ENCODE measurements at places on chromosomes 5 and 9. TPM values are rescaled to one million over a fixed set of nuclear protein-coding genes. Genes with fewer than 3 reads are reported as not detected.

DNA sequence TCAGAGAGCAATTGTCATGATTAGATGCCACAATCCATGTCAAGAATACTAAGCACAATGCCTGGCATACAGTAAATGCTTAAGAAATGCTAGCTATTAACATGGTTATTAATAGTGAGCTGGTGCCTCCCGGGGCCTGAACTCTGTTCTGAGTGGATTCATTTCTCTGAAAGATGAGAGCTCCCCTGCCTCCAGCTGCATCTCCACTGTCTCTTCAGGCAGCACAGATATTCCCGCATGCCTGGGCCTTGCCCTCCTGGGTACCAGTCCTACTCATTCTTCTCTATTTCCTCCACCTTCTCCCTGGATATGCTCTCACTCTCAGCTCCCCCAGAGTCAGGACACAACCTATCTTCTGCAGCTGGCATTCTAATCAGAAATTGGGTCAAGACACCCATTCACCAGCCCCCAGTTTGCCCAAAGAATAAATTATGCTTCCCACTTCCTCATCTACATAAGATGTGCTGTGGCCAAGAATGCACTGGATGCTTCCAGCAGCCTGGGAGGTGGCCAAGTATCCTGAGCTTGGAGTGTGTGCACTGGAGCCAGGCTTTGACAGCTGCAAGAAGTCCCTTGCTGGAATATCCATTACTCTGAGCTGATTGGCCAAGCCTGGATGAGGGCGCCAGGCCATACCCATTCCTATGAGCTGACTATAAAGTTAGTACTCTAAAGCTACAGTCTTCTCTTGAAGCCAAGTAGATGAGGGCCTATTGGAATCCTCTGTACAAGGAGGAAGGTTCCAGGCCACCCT lies 669.0 kb downstream of the ACTL7B start:
- no peak for DNase-seq

DNA sequence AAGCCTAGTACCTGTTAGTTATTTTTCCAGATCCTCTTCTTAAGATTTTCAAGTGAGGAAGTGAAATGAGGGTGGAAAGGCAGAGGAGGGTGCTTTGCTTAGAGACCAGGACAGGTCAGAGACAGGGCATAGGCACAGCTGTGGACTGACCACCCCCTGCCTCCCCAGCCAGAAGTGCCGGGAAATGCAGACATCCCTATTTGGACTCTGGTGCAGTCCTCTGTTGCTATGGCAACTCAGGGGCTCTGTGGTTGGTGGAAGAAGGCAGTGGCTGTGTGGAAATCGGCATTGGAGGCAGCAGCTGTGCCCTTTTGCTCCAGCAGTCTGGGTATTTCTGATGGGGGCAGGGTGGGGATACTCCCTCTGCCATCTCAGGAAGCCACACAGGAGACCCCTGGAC lies 43.3 kb upstream of the NDFIP1 start:
- no peak for DNase-seq

- peak; percentile 97 for DNase-seq
These were observed 141.6 kb downstream of the GHR start for GRCh38 chr5:42564689-42565356.

GRCh38 chr5:100787648-100788047 lies 115.4 kb downstream of the ST8SIA4 start:
- no peak for DNase-seq

GRCh38 chr5:180491496-180491895 lies 2.7 kb upstream of the CNOT6 start:
- DNase-seq = no peak

GRCh38 chr9:100406962-100407361 lies 20.0 kb upstream of the MSANTD3 start:
- DNase-seq = no peak

- peak; percentile 48 for DNase-seq
These were observed 64.7 kb downstream of the GGTA1 start for GRCh38 chr9:121434969-121435368.

The SPTAN1 gene
- total RNA-seq = 277 TPM

The GPR151 gene
- total RNA-seq = not detected

The HAVCR2 gene
- total RNA-seq = 0.53 TPM

- peak; percentile 71 for DNase-seq
These were observed 31.7 kb downstream of the AP3S1 start for GRCh38 chr5:115873392-115873791.

DNA sequence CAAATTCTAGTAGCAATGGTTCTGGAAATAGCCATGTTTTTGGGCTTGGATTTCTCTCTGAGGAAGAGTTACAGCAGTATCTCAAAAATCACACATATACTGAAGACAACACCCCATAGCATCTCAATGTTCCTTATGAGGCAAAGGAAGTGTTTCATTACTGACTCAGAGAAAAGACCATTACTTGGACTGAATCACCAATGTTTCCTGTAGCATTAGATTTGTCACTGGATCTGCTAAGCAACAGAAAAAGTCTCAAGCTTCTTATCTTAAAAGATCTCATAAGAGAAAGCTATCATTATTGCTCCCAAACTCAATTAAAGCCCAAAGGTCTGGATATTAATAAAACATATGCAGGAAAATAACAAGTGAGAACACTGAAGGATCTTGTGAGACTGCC lies 272.4 kb downstream of the ADAMTS6 start:
- DNase-seq = peak; percentile 98

- DNase-seq = peak; percentile 82
These were observed 14.5 kb upstream of the LPAR1 start for GRCh38 chr9:111052791-111053190.

The PSMD5 gene
- 16.4 TPM for total RNA-seq

- no peak for DNase-seq
These were observed 395.5 kb upstream of the SLC30A5 start for GRCh38 chr5:68698025-68698940.

GRCh38 chr5:102700916-102701315 lies 54.2 kb upstream of the PAM start:
- no peak for DNase-seq

DNA sequence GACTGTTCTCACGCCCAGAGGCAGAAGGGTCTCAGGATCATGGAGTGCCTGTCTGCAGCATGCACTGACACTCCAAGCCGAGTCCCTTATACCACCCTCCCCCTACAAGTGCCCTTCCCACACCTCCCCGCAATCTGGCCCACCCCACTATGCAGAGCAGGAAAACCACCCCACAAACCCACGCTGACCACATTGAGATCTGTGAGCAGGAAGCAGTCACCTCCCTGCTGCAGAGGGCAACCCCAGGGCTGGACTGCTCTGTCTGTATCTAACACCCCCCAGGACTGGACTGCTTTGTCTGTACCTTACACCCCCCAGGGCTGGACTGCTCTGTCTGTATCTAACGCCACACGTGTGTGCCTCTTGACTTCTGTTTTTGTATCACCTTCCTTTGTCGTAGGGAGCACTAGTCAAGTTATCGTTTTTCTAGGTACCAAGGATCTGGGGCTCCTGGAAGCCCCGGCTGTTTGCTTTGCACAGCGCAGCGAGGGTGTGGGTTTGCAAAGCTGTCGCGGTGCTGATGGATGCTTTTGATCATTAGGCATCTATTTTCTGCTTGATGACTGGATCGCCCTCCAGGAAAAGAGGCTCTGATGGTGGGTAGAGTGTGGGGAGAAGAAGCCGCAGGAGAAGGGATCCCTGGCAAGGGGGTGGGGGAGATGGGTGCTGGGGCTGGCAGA lies 21.5 kb downstream of the OLFM1 start:
- no peak for DNase-seq

- DNase-seq = no peak
These were observed 238.6 kb downstream of the SLF1 start for GRCh38 chr5:94857111-94857510.

DNA sequence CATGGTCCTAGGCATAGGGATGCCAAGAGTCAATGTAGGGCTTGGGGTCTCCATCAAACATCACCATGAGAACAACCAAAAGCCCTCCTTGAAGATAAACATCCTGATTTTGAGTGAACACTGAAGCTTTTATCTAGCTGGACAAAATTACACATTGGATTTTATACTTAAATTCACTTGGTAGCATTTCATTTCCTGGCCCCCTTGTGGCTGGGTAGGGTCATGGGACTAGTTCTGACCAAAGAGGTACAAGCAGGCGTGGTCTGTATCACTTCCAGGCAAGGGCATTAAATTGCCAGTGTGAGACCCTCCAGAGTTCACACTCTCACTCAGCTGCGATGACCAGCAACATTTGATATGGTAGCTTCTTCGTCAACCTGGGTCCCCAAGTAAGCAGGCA lies 320.3 kb downstream of the ACTL7B start:
- no peak for DNase-seq

GRCh38 chr9:121997791-121998190 lies 95.3 kb downstream of the TTLL11 start:
- no peak for DNase-seq

DNA sequence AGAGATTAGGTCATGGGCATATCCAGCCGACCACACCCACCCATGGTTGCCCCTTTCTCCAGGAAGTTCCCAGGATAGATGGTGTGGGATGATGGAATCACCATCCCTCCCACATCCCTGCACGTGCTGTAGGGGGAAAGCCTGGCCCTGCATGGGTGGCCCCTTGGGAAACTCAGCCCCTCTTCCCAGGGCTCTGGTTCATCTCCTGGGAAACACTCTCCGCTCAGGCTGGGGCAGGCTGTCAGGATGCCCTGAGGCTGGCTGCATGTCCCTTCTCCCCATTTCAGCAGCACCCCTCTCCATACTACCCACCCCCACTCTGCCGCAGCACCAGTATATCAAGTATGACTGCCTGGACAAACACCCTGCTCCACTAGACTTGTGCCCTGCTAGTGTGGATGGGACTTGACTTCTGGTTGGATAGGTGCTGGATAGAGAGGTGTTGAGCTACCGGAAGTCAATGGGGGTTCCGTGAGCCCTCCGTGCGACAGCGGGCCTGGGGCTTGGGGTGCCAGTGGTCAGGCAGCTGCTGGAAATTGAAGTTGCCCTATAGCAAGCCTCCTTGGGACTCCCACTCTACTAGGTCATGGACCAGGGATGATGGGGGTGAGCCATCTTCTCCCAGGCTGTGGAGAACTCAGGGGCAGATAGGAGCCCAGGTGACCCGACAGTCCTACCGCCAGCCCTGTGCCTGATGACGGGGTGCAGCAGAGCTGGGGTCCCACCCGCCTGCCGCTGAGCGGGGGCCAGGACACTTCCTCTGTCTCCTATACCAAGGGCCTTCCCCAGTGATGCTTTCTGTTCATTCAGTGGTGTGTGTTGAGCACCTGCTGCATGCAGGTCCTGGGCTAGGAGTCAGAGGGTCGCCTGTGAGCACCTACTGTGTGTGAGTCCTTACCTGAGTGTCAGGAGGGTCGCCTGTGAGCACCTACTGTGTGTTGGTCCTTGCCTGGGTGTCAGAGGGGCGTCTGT lies 69.4 kb upstream of the COL5A1 start:
- DNase-seq = no peak

The PITX1 gene
- 87.7 TPM for total RNA-seq

DNA sequence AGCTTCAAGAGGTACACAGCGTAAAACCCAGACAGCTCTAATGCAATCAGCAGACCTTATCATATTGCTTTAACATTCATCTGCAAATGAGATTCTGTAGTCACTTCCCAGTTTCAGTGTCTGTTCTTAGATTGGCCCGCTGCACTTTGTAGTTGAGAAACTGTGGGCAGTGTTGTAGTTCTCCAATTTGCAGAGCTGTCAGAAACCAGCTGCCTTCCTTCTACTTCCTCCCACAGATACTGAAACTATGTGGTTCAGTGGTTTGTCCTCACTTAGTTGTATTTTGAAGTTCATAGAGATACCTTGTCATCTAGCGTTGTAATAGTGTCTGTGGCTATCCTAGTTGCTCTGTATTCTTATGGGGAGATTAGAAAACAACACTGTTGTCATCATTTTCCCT lies 39.6 kb upstream of the TRIM36 start:
- DNase-seq = no peak

The CLIC3 gene
- 2.1 TPM for total RNA-seq

GRCh38 chr5:6766604-6767093 lies 53.4 kb downstream of the TENT4A start:
- peak; percentile 89 for DNase-seq

- no peak for DNase-seq
These were observed 114.5 kb downstream of the RXRA start for GRCh38 chr9:134440636-134441226.

DNA sequence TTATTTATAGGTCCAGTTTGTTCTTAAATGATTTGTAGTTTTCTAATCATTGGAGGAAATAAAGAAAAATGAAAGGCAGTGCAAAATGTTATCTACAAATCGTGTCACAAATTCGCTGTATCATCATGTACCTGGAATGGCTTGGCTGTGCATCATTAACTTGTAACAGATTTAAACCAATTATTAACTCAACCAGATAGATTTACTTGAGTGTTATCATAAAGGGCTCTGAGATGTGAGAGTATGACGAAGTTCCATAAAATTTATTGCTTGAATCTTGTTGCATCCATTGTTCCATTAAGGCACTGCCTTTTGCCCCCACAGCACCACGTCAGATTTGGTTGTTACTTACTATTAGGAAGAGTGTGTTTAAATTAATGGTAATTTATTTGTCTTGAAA lies 23.5 kb downstream of the PCSK5 start:
- no peak for DNase-seq

GRCh38 chr5:20486826-20487225 lies 498.8 kb upstream of the CDH18 start:
- no peak for DNase-seq

- no peak for DNase-seq
These were observed 86.9 kb upstream of the TTC23L start for GRCh38 chr5:34751807-34752736.

The CMYA5 gene
- 0.77 TPM for total RNA-seq

The C5orf58 gene
- total RNA-seq = not detected

GRCh38 chr5:119070578-119070827 lies 384 bp upstream of the DMXL1 start:
- no peak for DNase-seq

GRCh38 chr5:1779021-1779680 lies 20.5 kb downstream of the MRPL36 start:
- DNase-seq = no peak

- DNase-seq = no peak
These were observed 147.8 kb upstream of the CCNH start for GRCh38 chr5:87560528-87560927.

- DNase-seq = no peak
These were observed 39.3 kb upstream of the ORM1 start for GRCh38 chr9:114283551-114284111.

The TICAM2 gene
- 0.38 TPM for total RNA-seq

The MYMK gene
- total RNA-seq = not detected

GRCh38 chr5:108730617-108731340 lies 16.9 kb upstream of the FER start:
- no peak for DNase-seq

The GADD45G gene
- 1.0 TPM for total RNA-seq

The PPP3R2 gene
- not detected for total RNA-seq

The PAEP gene
- not detected for total RNA-seq
